ENCODE measurements at places on chromosomes 12 and 14. TPM values are rescaled to one million over a fixed set of nuclear protein-coding genes. Genes with fewer than 3 reads are reported as not detected.

- H3K4me1 ChIP-seq, result no peaks in the 10 kb centered on the region
- no peak overlapping the region for H3K4me3 ChIP-seq
- H3K27me3 ChIP-seq, result peaks cover 17% of the 10 kb centered on the region
- DNase-seq, result no peak
- no peak overlapping the region for H3K27ac ChIP-seq
- H3K36me3 ChIP-seq, result no peaks in the 10 kb centered on the region
Observed at GRCh38 chr12:105444653-105445102, 114.2 kb downstream of the C12orf75 start.

DNA sequence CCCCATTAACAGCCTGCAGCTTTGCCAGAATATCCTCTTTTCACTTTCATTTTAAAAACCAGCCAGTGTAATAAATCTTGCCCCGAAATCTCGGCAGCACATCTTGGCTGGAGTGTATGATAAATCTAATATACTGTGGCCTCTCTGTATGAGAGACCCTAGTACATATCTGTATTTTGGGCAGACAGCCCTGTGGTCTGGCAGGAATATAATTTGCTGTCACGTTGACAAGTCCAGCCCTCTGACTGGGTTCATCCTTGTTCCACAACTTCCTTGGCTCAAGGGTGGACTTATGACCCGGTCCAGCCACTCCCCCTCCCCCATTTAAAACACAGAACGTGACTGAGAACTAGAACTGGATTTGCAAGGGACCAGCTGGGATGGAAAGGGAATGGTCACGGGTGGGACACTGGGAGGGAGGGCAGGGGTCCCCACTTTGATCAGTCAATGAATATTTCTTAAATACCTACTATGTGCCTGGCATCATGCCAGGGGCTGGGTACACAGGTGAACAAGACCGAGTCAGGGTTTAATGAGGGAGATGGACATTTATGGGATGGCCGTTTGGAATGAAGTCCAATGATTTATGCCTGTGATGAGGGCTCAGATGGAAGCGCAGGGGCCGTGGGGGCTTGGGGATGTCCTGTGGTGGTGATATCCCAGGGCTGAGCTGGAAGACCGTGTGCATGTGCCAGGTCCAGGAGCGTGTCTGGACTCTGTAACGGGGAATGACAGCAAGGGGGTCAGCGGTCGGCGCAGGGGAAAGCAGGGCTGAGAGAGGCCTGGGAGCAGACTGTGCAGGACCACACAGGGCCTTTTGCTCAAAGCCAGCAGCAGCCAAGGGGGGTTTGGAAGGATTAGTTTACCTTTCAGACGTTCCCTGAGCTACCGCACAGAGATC is 190.5 kb downstream of the PHETA1 start:
- DNase-seq, result no peak
- no peaks in the 10 kb centered on the region for H3K4me1 ChIP-seq
- no peaks in the 10 kb centered on the region for H3K36me3 ChIP-seq
- H3K4me3 ChIP-seq, result no peak overlapping the region
- H3K27ac ChIP-seq, result no peak overlapping the region
- H3K27me3 ChIP-seq, result peaks cover 36% of the 10 kb centered on the region

- peaks cover 6% of the 10 kb centered on the region for H3K36me3 ChIP-seq
- DNase-seq, result no peak
- H3K27me3 ChIP-seq, result no peaks in the 10 kb centered on the region
- no peak overlapping the region for H3K27ac ChIP-seq
Observed at GRCh38 chr14:71497645-71498086, 434.6 kb upstream of the RGS6 start.

GRCh38 chr14:103279142-103280025 is 54.7 kb upstream of the EIF5 start:
- H3K4me1 ChIP-seq, result no peaks in the 10 kb centered on the region
- H3K36me3 ChIP-seq, result peaks cover 4% of the 10 kb centered on the region
- no peak overlapping the region for H3K4me3 ChIP-seq
- no peak for DNase-seq
- H3K27ac ChIP-seq, result no peak overlapping the region

- no peak overlapping the region for H3K4me3 ChIP-seq
- peaks cover 5% of the 10 kb centered on the region for H3K36me3 ChIP-seq
- H3K27me3 ChIP-seq, result peaks cover 44% of the 10 kb centered on the region
Observed at GRCh38 chr12:62635649-62636048, 169.0 kb downstream of the MON2 start.

GRCh38 chr14:61482348-61483206 is 161.2 kb downstream of the PRKCH start:
- no peak for DNase-seq
- peaks cover 47% of the 10 kb centered on the region for H3K36me3 ChIP-seq
- H3K27ac ChIP-seq, result no peak overlapping the region
- H3K27me3 ChIP-seq, result no peaks in the 10 kb centered on the region

- H3K36me3 ChIP-seq, result no peaks in the 10 kb centered on the region
- peaks cover 3% of the 10 kb centered on the region for H3K27me3 ChIP-seq
- peak overlapping the region; percentile 65 for H3K4me3 ChIP-seq
- H3K4me1 ChIP-seq, result peaks cover 13% of the 10 kb centered on the region
- peak overlapping the region; percentile 1 for H3K27ac ChIP-seq
- DNase-seq, result no peak
Observed at GRCh38 chr12:67827820-67828383, 161.3 kb upstream of the IFNG-AS1 start.

DNA sequence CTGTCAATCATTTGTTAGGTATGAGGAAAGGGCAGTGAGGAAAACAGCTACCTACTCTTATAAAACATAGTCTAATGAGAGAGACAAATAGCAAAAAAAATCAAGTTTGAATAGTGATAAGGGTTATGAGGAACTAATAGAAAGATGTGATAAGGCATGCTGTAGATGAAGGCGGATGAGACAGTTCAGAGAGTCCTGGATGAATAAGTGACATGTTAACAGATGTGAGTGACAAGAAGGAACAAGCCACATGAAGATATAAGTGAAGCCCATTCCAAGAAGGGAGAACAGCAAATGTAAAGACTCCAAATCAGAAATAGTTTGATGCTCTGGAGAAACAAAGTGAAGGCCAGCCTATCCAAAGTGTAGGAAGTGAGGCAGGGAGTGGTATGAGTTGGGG is 154.1 kb upstream of the SYT10 start:
- DNase-seq, result no peak
- H3K4me3 ChIP-seq, result no peak overlapping the region
- H3K27me3 ChIP-seq, result no peaks in the 10 kb centered on the region
- no peak overlapping the region for H3K27ac ChIP-seq
- no peaks in the 10 kb centered on the region for H3K4me1 ChIP-seq

- H3K4me1 ChIP-seq, result peaks cover 12% of the 10 kb centered on the region
- H3K27ac ChIP-seq, result no peak overlapping the region
- no peak overlapping the region for H3K4me3 ChIP-seq
- no peak for DNase-seq
- peaks cover 26% of the 10 kb centered on the region for H3K36me3 ChIP-seq
- H3K27me3 ChIP-seq, result no peaks in the 10 kb centered on the region
Observed at GRCh38 chr12:45944771-45945170, 45.6 kb downstream of the SCAF11 start.

GRCh38 chr14:83247924-83248639 is 1714.4 kb upstream of the SEL1L start:
- no peaks in the 10 kb centered on the region for H3K4me1 ChIP-seq
- H3K27ac ChIP-seq, result no peak overlapping the region
- H3K36me3 ChIP-seq, result peaks cover 7% of the 10 kb centered on the region

- peaks cover 24% of the 10 kb centered on the region for H3K27me3 ChIP-seq
- H3K4me1 ChIP-seq, result peaks cover 28% of the 10 kb centered on the region
- peak overlapping the region; percentile 2 for H3K27ac ChIP-seq
- DNase-seq, result no peak
Observed at GRCh38 chr14:97524589-97525319, 727.6 kb downstream of the VRK1 start.

DNA sequence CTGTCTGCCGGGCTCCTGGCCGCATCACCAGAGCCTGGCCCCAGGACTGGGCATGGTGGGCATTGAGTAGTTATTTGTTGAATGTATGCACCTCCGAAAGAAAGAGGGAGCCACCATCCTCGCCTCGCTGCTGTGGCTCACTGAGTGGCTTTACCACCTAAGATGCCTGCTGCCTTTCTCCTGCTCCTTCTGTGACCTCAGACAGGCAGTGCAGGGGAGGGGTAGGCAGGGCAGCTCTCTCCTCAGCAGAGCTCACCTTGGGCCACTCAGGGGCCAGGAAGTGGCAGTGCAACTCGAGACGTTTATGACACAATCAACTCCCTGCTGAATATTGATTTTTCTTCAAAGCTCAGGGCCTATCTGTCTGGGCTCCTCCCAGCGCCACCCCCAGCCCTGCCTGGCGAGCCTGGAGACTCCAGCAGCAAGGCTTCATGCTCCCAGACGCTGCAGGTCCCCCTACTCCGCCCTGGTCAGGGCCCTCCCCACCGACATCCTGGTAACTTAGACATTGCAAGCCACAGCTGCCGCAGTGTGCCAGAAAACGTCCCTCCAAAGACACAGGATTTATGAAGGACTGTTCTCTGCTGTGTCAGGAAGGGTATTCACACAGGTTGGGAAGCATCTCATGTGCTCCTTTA is 84.3 kb upstream of the DIO3 start:
- peaks cover 8% of the 10 kb centered on the region for H3K27me3 ChIP-seq
- H3K27ac ChIP-seq, result no peak overlapping the region
- no peak overlapping the region for H3K4me3 ChIP-seq

DNA sequence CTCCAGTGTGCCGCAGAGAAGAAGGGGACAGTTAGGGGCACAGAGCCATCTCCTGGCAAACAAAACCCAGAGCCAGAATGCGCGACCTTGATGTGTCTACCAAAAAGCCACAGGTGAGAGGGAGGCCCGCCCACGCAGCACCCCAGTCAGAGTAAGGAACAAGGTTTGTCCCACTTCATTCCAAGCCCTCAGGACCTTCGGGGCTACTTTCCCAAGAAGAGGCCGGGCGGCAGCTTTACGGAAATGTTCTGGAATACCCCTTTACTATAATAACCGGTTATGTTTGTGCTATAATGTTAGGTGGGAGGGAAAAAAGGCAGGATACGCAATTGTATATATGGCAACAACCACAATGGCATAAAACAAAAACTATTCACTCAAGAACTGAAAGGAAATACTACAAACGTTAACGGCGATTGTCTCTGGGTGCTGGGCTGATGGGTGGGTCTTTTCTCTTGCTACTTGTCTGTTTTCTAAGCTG is 12.3 kb downstream of the CCDC88C start:
- H3K27me3 ChIP-seq, result no peaks in the 10 kb centered on the region
- peak overlapping the region; percentile 90 for H3K27ac ChIP-seq
- H3K36me3 ChIP-seq, result peaks cover 4% of the 10 kb centered on the region
- peaks cover 90% of the 10 kb centered on the region for H3K4me1 ChIP-seq
- H3K4me3 ChIP-seq, result peak overlapping the region; percentile 87

DNA sequence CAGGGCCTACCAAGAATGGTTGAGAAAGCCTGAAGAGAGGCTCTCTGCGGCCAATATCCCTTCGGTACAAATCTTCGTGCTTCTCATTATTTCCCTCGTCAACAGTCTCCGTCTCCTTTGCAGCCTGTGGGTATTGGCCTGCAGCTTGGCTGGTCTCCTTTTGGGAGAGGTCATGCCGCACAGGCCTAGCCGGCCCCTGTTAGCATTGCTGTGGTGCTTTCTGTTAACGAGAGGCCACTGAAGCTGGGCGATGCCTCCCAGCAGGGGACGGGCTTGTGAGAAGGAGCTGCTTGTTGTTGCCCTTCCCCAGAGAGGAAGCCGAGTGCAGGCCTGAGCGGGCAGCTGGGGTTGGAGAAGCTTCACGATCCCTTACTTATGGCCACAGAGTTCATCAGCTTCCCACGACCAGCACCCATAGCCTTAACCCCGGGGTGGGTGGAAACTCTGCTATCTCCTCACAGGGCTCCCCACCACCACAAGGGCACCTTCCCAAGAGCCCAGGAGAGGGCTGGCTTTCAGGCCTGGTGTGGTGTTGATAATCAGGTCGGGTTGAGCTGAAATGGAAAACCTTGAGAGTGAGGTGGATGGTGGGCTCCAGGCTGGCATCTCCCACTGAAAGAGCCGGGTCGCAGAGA is 228.6 kb downstream of the ZFP36L1 start:
- H3K4me3 ChIP-seq, result no peak overlapping the region
- H3K36me3 ChIP-seq, result no peaks in the 10 kb centered on the region
- H3K27ac ChIP-seq, result no peak overlapping the region
- DNase-seq, result no peak
- no peaks in the 10 kb centered on the region for H3K27me3 ChIP-seq

DNA sequence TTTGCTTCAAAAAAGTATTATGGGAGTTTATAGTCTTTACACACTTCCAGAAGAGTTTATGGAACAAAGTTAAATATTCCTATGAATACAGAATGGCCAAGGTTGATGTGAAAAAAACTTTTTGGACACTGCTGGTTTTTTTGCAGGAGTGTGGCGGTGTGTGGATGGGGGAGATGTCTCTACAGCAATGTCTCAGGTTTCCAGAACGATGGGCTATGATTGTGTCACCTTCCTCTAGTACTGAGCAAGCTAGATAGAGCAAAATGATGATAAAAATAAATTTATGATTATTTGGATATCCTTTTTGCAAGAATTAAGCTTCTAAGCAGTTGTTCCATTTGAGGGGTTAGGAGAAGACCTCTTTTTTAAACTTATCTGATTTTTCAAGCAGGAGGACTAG is 37.9 kb downstream of the FBXO34 start:
- H3K4me3 ChIP-seq, result no peak overlapping the region
- H3K36me3 ChIP-seq, result peaks cover 15% of the 10 kb centered on the region
- H3K4me1 ChIP-seq, result peaks cover 26% of the 10 kb centered on the region
- H3K27me3 ChIP-seq, result no peaks in the 10 kb centered on the region
- no peak for DNase-seq
- no peak overlapping the region for H3K27ac ChIP-seq

DNA sequence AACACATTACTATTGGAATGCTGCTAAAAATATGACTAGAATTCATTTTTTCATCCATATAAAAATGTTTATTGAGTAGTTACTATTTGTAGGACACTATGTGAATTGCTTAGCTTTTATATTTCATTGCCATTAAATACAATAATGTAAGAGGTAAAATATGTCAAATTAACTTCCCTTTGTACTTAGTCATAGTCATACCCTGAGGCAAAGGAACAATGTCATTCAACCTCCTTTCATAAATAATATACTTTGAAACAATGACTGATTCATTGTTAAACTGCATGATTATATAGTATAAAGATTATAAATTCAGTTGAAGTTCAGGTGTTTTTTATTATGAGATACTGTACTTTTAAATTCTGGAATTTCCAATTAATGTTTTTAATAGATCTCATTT is 105.2 kb downstream of the GARIN6 start:
- no peak overlapping the region for H3K27ac ChIP-seq
- H3K4me3 ChIP-seq, result no peak overlapping the region
- no peaks in the 10 kb centered on the region for H3K4me1 ChIP-seq
- H3K27me3 ChIP-seq, result no peaks in the 10 kb centered on the region

GRCh38 chr14:94361682-94362081 is 26.7 kb downstream of the SERPINA1 start:
- H3K27me3 ChIP-seq, result peaks cover 36% of the 10 kb centered on the region
- H3K27ac ChIP-seq, result no peak overlapping the region
- DNase-seq, result no peak
- H3K36me3 ChIP-seq, result no peaks in the 10 kb centered on the region
- no peaks in the 10 kb centered on the region for H3K4me1 ChIP-seq

GRCh38 chr12:53219292-53219955 is 12.4 kb upstream of the ITGB7 start:
- H3K27me3 ChIP-seq, result no peaks in the 10 kb centered on the region
- H3K4me1 ChIP-seq, result peaks cover 77% of the 10 kb centered on the region
- peak overlapping the region; percentile 95 for H3K4me3 ChIP-seq
- peak overlapping the region; percentile 86 for H3K27ac ChIP-seq
- no peaks in the 10 kb centered on the region for H3K36me3 ChIP-seq

GRCh38 chr12:85803231-85803630 is 33.0 kb downstream of the RASSF9 start:
- no peaks in the 10 kb centered on the region for H3K36me3 ChIP-seq
- no peaks in the 10 kb centered on the region for H3K27me3 ChIP-seq
- H3K27ac ChIP-seq, result no peak overlapping the region
- no peak overlapping the region for H3K4me3 ChIP-seq
- H3K4me1 ChIP-seq, result no peaks in the 10 kb centered on the region

The OR6C2 gene
- not detected for total RNA-seq

The DPY19L2 gene
- total RNA-seq, result 1.5 TPM

The OR11G2 gene
- total RNA-seq, result not detected
